ENCODE measurements at places on chromosomes 11 and 22.

DNA sequence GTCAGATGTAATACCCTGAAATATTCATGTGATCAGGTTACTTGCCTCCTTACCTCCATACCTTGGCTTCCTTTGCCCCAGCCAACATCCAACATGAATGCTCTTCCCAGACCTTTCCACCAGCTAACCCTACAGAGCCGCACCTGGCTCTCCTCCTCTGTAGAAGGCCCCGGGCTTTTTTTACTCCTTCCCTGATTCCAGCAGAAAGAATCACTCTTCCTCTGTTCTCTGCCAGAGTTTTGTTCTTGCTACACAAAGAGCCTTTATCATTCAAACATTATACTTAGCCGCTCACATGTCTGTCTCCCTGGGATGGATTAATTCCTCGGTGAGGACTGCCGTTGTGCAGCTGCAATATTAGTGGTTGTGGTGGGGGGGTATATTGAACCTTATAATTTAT is 116.8 kb upstream of the GRAMD1B start:
- DNase-seq: no peak

- DNase-seq: no peak
These were observed 209.6 kb downstream of the BRD1 start for GRCh38 chr22:49617866-49618676.

GRCh38 chr11:16356057-16356760 is at the start of gene SOX6:
Gene SOX6, minus strand, starts transcription at chr11:16356546. Its CDS starts 15,298 bp downstream, at chr11:16341248.
- no peak for DNase-seq

DNA sequence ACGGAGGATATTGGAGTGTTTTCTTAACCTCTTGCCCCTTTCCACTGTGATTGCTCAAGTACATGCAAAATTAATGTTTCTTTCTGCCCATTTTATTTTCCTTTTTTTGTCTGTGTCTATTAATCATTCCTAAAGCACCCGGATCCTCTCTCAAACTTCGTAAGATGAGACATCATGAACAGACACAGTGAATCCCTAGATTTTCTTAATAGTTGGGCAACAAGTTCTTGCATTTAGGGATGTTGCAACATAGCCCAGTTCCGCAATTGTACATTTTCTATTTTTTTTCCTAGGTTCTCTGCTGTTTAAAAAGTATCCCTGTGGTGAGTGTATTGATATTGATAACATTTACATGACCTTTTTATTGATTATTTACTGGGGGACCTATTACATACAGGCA is 2.9 kb downstream of the FAM111A start:
- DNase-seq: peak; percentile 9

DNA sequence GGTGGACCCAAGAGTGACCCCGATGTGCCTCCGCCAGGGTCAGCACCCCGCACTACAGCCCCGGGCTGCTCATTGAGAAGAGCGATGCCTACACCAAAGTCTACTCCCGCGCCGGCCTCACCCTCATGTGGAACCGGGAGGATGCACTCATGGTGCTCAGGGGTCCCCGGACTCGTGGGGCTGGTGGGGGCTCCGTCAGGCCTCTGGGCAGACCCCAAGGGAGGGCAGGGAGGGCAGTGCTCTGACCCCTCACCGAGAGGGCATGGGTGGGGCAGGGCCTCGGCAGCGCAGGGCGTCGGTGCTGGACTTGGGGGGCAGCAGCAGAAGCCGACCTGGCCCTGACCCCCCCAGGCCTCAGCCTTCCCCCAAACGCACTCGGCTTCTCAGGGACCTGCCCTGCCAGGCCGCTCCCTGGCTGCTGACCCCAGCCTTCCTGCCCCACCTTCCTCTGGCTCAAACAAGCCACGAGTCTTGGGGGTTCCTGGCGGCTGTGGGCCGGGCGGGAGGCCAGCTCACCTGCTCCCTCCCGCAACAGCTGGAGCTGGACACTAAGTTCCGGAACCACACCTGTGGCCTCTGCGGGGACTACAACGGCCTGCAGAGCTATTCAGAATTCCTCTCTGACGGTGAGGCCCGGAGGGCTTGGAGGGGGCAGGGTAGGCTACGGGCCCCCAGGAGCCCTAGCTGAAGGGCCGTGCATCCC is 2.9 kb downstream of the MUC2 start:
- no peak for DNase-seq

DNA sequence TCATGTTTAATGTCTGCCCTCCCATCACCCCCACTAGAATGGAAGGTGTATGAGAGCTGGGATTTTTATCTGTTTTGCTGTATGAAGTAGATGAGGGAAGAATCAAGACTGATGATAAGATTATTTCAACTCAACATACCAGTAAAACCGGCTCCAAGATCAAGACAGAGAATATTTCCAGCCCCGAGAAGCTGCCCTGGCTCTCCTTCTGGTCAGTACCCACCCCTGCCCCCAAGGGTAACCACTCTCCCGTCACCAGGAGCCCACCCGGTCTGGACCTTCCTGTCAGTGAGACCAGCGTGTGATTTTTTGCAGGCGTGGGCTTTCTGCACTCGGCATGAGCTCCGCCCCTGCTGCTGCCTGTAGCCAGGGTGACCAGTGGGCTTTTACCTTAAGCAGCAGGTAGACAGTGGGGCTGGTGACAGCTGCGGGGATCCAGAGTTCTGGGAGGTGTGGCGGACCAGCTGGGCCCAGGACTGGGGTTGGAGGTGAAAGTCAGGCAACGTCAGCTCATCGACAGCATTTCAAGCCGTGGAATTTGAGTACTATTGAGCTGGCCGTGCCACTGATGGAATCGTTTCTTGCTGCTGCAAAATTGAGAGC is 25.6 kb downstream of the RPL3 start:
- no peak for DNase-seq

- DNase-seq: no peak
These were observed 107.7 kb downstream of the CTTN start for GRCh38 chr11:70505761-70506657.

- peak; percentile 75 for DNase-seq
These were observed 2.3 kb downstream of the C1QTNF5 start for GRCh38 chr11:119338318-119338890.

DNA sequence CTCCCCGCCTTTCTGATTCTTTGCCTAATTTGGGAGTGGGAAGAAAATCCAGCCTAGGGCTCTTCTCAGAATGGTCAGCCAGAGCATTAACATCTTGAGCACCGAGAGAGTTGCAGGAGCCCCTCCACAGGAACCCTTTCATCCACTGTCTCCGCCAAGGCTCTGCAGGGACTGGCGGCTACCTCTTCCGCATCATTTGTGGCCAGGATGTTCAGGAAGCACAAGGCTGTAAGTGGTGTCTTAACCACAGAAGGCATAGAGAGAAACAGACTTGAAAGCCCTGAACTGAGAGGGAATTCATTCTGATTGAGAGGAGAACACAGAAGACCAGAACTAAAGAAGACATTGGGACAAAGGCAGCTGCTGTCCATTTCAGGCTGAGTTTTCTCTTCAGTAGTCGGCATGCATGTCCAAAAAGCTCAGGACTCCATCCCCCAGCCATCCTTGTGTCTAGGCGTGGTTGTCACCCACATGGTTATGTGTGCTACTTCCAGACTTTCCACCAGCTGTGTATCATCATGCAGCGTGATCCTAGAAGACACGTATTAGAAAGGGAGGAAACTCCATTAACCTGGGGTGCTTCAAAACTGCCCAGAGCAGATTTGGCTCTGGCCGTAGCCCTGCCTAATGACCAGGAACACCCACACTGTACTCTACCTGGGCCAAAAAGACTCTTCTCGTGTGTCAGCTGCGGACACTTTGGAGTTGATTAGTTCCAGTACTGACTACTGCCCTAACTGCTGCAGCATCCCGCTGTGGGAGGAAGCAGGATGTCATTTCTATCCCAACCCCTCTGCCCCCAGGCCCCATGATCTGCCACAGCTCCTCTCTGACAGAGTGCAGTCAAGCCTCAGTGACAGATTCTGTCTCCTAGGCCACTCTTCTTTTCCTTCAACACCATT is 725.1 kb downstream of the NTM start:
- no peak for DNase-seq

GRCh38 chr11:115578275-115578674 is 74.1 kb upstream of the CADM1 start:
- DNase-seq: no peak

GRCh38 chr11:108914981-108915380 is 250.1 kb downstream of the DDX10 start:
- no peak for DNase-seq

- no peak for DNase-seq
These were observed 70.1 kb upstream of the MYOD1 start for GRCh38 chr11:17649261-17649660.

DNA sequence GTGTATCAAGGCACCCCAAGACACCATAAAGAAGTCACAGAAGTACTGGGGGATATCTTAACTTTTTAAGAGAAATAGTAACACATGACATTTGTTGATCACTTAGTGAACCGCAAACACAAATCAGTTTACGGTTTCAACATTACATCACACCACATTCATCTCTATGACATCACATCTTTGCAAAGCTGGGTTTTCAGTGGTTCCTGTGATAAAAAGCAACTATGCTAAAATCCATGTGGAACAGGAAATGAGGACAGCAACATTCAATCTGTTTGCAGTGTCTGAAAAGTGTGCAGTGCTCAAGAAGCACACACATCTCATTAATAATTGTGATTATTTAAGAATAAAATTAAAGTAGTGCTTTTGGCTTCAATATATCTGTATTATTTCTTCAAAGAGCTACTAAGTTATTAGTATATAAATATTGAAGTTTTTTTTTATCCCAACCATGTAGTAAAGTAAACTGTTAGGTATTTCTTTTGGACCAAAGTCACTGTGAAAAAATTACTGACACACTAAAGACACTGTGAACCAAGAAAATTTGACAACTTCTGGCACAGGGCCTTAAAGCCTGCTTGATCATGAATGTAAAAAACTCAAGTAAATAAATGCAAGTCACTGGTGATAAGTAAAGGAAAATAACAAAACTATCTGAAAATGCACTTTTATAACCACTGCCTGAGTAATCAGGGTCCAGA is 156.0 kb upstream of the SOX6 start:
- DNase-seq: no peak

GRCh38 chr11:107915229-107915628 is 13.0 kb upstream of the RAB39A start:
- DNase-seq: no peak

DNA sequence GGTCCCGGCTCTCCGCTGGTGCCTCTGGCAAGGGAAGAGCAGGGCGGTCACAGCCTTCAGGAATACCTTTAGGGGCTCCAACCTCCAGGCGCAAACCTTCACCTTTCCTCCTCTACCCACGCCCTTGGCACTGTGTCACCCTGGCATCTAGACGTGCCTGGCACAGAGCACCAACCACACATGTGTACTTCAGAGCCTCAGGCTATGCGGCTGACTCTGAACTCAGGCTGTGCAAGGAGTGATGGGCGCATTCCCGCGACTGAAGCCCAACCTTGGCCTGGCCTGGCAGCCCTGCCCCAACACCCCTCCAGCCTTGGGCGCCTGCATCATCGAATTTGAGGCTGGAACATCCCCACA is 11.4 kb downstream of the SCARF2 start:
- no peak for DNase-seq

- no peak for DNase-seq
These were observed 272.5 kb downstream of the SBF2 start for GRCh38 chr11:10021563-10021962.

DNA sequence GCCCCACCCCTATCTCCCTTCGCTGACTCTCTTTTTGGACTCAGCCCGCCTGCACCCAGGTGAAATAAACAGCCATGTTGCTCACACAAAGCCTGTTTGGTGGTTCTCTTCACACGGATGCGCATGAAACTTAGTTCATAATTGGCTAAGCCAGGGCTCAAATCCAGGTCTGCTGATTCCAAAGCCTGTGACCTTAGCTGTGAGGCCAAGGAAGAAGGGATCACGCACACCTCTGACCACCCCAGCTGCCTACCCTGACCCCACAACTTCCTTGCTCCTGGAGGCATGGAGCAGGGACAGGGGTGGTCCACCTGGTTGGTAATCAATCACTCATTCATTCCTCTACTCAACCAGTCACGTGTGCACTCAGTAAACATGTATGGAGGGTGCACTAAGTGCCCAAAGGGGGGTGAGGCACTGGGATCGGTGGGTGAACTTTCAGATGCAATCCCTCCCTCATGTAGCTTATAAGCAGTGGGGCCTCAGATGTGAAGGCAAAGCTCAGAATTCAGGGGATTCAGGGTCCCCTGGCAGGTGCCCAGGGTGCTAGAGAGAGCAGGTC is 10.3 kb downstream of the FXYD2 start:
- DNase-seq: no peak

- no peak for DNase-seq
These were observed 45.1 kb downstream of the PTPRJ start for GRCh38 chr11:48025293-48025983.

DNA sequence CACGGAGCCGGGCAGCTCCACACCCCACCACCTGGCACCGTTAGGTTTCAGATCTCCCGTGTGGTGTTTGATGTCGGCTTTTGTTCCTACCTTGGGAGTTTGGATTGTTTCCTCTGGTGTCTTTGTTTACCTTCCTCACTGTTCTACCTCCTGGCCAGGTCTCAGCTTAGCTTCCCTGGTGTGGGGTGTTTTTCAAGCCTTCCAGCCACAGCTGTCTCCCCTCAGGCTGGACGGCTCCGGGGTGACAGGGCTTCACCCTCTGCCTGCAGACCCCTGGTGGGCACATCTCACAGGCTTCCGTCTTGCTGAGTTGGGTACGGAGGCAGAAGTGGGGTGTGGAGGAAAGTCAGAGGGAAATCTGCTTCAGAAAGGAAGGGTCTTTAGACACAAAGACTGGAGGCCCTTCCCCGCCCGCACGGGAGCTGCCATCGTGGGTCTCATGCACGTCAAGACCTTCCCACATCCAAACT is 59.6 kb upstream of the EMID1 start:
- DNase-seq: no peak

DNA sequence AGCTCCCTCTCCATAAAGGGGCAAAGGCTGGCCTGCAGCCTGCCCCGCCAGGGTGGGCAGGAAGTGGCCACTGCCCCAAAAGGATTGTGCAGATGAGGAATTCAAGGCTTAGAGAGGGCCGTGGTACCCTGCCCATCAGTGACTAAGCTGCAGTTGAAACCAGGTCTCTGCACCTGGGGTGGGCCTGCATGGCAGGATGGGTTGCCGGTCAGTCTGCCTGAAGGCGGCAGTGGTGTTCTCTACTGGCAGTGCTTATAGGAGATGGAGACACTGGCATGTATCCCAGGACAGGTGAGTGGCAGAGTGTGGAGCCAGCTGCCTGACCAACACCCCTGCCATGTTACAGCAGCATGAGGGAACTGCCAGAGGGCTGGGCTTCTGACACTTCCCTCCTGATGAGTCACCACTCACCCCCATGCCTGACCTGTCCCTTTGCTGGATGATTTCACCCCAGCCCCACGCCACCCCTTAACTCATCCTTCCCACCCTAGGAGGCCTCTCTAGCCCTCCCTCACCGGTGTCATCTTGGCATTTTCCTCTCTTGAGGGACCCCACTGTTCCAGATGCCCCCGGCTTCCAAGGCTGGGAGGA is 70.2 kb upstream of the LMO1 start:
- DNase-seq: no peak

Data from CD4-positive, alpha-beta T cell treated with Interleukin-21 for 1 hour (primary cell).